ENCODE measurements at places on chromosomes 1 and 21.

DNA sequence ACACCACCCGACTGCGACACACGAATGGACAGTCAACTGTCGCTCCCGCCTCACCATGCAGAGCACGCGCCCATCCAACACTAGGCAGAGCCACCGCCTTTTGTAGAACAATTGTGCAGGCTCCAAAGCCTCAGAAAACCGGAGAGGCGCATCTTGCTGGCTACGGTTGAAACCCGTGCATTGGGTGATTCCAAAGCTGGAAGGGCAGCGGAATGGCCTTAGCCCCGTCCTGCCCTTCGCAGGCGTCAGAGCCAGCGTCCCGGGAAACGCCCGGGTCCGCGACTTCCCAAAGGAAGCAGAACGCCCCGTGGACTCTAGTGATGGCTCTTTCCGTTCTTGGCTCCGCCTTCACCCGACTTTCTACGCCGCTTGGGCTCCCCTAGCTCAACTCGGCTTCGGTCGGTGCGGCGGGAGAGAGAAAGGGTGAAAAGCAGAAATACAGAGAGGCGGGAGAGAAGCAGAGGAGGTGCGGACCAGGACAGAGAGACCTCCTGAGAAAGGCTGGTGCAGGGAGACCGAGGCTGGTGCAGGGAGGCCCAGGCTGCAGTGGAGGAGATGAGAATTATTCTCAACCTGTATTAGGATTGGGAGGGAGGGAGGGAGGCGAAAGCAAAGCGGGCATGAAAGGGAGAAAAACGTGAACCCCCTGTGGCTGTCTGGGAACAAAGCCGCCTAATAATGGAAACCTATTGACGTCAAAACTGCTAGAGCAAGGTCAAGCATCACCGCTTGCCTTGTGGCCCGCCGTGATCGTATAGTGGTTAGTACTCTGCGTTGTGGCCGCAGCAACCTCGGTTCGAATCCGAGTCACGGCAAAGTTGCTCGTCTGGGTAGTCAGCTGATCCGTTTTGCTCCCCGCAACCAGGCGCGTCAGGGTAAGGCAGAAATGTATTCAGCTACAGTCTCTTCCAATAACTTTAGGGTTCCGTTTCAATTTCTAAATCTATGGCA, 99.5 kb downstream of the PRKAB2 start:
- peak; percentile 34 for DNase-seq

- no peak for DNase-seq
Observed at GRCh38 chr1:205810448-205811157, 2.4 kb downstream of the SLC41A1 start.

DNA sequence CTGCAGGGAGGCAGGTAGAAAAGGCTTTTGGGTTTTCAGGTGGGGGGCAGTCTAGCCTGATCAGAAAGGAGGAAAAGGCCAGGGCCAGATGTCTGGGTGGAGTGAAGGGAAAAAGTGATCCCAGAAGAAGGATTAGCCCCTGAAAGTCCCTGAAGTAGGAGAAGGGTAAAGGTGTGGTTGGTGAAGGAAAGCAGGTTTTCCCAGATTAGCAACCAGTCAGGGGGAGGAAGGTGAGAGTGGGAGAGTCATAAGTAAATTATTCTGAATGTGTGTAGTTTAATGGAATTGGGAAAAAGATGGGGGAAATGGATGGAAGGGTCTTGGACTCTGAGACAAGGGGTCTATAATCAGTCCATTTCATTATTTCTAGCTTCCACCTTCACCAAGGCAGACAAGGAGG, 647 bp upstream of the SPRR1A start:
- no peak for DNase-seq

- DNase-seq = peak; percentile 34
Observed at GRCh38 chr1:58785442-58786058, 1.7 kb upstream of the JUN start.

DNA sequence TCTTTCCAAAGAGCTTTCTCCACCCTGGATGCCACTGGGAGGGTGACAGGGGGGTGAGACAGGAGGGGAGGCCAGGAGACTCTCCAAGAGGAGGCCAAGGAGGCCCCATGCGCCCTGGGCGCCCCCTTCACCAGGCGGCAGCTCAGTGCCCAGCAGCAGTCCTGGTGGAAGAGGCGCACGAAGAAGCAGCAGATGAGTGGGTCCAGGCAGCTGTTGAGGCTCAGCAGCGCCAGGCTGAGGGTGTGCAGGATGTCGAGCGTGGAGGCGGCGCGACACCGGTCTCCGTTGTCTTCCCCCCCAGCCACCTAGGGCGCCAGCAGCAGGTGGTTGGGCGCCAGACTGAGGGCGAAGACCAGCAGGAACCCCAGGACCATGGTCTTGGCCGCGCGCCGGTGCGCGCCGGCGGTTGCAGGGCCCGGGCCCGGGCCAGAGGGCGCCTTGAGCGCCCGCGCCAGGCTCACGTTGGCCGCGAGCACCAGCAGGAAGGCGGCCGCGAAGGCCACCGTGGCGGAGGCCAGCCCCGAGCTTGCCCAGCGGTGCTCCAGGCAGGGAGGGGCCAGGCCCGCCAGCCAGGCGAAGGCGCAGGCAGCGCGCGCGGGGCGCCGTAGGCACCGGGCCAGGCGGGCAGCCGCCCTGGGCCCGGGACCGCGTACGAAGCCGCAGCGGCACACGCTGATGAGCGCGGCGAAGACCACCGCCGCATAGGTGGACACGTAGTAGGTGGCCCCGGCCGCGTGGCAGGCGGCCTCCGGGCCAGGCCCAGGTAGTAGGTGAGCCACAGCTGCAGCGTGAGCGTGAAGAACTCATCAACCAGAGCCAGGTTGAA, 8.6 kb downstream of the TMEM35B start:
- no peak for DNase-seq

GRCh38 chr1:53132176-53132575, 10.3 kb downstream of the SLC1A7 start:
- DNase-seq = no peak

- no peak for DNase-seq
Observed at GRCh38 chr1:177646757-177647730, 322.8 kb downstream of the SEC16B start.
